AG09319 (cell line): ENCODE measurements at places on chromosomes 3 and 15.

DNA sequence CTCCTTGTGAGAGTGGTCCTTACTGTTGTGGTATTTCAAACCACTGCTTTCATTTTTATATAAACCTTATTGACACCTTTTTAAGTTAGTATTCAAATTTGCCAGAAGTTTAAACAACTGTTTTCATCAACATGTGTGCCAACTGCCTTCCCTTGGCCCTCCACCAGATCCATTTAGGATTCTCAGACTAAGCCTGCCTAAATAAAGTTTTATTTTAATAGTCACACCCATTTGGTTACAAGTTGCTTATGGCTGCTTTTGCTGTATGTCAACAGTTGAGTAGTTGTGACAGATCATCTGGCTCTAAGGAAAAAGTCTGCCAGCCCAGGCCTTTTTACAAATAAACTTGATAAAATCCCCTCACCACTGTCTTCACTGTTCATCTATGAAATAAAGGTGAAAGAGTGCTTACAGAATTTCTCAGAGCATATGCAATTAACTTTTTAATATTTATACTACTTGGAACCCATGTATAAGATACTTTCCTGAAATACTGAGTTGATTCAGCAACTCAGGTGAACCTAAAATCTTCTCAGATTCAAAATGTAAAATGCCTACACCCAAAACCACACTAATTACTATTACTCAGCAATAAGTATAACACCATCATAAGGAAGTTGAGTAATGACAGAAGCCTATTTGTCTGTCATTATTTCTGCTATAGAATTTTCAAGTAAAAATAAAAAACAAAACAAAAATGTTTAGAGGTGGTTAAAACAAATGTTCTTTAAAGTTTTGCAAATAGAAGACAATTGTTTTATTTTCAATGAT lies 35.1 kb downstream of the PEAK1 start:
- no peak for DNase-seq

- DNase-seq = no peak
Measured at GRCh38 chr15:88448991-88449461, 18.2 kb downstream of the MRPL46 start.

- DNase-seq = peak; percentile 14
Measured at GRCh38 chr3:75272691-75273090, 391.4 kb upstream of the FRG2C start.

- no peak for DNase-seq
Measured at GRCh38 chr3:136503056-136503455, 249.1 kb downstream of the STAG1 start.

DNA sequence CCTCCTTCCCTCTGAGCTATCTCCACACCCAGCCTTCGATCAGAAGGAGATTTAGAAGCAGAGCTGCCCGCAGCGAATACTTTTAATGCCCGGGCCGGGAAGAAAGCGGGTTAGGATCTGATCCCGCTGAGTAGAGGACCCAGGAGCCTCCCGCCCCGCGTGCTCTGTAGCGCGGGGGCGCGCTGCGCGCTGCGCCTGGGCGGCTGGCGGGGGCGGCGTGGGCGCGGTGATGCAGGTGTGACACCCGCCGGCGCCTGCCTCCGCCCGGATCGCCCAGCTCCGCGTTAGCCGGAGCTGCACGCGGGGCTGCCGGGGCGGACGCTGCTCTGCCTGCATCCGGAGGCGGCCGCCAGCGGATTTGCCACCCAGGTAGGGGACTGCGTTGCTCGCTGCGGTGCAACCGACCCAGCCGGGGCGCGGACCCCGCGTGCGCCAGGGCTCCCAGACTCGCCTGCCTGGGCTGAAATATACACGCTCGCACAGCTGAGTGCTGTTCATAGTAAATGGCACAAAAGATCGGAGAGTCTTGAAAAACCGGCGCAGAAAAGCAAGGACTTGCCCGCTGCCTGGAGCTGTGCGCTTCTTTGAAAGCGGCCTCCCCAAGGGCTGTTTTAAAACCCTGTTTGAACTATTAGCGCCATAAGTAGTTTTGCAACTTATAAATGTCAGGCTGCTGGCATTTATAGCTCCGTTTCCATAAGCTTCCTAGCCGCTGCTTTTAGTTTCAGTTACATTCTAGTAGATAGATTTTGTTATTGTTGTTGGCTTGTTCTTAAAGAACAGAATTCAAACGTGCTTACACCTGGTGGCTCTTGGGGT lies at the start of gene SV2B:
Gene SV2B, plus strand, starts transcription at position 263 of the 819 bp plus-strand sequence. CDS start 126,007 bp downstream, outside the sequence.
- DNase-seq = no peak

GRCh38 chr3:52463416-52463815 lies 8.0 kb downstream of the NISCH start:
- DNase-seq = no peak

GRCh38 chr3:167521006-167521355 lies 47.1 kb upstream of the SERPINI2 start:
- DNase-seq = no peak

DNA sequence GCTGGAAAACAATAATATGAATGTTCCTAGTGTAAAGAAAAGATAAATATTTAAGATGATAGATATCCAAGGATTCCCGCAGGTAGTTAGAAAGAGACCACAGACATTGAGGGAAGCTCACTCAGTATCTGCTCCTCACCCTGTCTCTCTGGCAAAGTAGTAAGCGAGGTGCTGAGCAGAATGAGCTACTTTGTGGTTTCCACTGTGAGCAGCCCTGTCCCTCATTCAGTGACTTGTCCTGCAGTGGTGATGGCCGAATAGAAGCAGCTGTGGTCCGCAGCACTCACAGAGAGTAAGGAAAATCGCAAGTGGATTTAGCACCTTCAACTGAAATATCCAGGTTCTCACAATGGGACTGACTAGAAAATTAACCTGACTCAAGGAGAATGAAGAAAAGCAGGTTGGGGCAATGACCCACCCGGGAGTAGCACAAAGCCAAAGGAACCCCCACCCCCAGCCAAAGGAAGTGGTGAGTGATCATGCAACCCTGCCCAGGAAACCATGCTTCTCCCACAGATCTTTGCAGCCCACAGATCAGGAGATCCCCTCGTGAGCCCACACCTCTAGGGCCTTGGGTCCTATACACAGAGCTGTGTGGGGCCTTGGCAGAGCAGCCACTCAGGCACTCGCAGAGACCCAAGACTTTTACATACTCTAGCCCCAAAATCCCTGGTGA lies 21.8 kb upstream of the SLC25A38 start:
- DNase-seq = no peak

- DNase-seq = no peak
Measured at GRCh38 chr3:51581524-51581923, 43.0 kb downstream of the RAD54L2 start.

GRCh38 chr3:88000853-88001252 lies 58.0 kb downstream of the CGGBP1 start:
- no peak for DNase-seq

DNA sequence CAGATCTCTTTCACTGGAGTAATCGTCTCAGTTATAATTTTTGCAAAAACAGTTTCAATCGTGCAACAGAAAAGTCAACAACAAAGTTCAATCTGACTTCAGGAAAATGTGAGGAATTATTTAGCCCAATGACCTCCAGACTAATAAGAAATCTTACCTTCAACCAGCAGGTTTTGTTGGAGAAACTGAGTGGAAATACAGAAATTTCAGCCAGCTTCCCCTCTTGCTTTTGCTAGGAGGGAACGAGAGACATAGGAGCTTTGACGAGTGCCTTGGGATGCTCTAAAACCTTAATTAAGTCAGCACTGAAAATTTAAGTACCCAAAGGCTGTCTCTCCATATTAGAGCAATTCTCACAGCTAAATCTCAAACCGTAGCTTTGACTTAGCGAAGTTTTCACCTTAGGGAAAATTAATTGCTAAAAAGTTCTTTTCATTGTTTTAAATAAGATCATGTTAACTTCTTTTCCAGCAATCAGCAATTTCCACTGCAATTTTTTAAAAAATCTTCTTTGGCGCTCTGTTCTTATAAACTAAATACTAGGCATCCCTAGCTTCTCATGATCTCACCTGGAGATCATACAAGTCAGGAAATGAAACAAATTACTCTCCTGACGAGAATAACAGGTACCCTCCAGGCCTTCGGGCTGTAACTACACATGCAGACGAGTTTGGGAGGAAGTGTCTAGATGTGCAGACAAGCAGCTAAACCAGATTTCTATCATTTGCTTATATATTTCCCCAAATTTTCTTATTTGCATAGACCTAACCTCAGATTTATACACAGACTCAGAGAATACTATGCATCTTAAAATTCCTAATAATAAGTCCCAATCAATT lies 250.2 kb downstream of the FAM43A start:
- no peak for DNase-seq

DNA sequence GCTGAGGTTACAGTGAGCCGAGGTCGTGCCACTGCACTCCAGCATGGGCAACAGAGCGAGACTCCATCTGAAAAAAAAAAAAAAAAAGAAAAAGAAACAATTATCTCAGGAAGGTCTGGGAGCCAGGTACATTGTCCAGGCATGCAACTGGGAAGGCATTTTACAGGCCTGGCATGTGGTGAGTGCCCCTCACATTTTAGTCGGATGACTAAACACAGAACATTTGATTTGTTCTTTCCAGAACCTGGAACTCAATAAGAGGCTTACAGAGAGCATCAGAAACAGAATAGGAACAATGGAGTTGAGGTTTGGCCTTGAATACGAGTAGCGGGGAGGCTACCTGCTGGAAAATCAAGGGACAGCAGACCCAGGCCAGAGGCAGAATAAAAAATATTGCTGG lies 33.7 kb upstream of the IGF1R start:
- DNase-seq = no peak

GRCh38 chr3:28856796-28857195 lies 424.1 kb upstream of the RBMS3 start:
- no peak for DNase-seq

DNA sequence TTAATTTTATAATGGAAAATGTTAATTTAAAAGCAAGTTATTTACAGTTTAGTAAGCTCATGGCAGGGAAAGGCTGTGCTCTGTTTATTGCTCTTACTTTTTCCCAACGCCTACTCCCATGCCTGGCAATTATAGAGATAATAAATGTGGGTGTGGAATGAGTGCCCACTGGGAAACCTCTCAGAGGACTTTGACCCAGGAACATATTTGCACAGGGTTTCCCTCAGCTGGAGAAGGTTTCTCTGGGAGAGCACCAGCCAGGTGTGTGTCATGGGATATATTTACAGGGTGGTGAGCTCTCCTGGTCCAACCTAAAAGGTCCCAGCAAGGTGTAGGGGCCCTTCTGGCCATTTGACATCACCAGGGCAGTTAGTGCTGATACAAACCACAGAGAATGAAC lies 27.9 kb downstream of the ZNF710 start:
- DNase-seq = no peak

- DNase-seq = no peak
Measured at GRCh38 chr3:30292192-30292893, 314.1 kb upstream of the TGFBR2 start.

DNA sequence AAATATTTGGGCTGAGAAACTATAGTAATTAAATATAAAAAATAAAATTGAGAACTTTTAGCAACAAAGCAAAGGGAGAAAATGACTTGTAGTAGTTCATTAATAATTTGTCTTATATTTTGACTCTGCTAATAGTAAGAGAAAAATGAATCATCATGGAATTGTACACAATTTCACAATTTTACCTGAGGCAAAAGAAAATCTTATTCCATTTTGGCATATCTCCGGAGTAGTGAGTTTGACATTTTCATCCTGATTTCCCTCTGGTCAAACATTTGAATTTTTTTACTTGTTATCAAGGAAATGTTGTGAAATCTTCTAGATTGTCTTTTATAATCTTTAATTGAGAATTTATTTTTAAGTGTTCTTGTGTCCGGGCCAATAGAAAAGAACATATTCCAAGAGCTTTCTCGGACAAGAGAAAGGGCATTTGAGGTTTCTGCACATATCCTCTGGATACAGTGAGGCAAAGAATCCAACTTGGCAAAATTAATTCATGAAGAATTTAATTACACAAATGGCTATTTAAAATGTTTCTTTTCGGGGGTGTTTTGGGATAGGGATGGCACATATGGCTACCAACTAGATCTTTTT lies 89.3 kb upstream of the IGSF10 start:
- no peak for DNase-seq

DNA sequence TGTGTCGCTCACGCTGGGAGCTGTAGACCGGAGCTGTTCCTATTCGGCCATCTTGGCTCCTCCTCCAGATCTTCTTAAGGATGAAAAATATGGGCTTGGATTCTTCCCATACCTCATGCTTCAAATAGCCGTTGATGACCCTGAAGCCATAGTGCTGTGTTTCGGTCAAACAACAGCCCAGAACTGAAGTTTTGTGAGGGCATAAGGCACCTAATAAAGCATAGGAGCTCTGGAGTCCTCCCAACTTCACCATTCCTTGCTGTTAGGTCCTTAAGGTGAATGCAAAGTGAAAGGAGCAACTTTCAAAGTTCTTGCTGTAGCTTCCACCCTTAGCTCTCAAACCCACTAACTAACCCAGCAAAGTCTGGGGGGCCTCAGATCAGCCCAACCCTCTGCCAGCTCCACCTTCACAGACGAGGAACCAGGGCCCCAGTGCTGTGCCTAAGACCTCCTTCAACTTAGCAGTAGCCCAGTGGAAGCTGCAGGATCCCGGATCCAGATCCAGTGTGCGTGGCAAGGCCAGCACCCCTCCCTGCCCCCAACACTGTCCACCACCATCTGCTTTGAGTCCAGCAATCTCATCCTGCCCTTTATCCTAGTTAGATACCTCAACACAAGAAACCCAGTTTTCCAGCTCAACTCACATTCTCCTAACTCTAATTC lies at the start of gene GRK7:
Gene GRK7, plus strand, starts transcription at position 321 of the 663 bp plus-strand sequence. CDS start 14,877 bp downstream, outside the sequence.
- DNase-seq = no peak

GRCh38 chr3:192449036-192449435 lies 278.3 kb downstream of the FGF12 start:
- no peak for DNase-seq

- no peak for DNase-seq
Measured at GRCh38 chr3:158983216-158984099, 181.6 kb downstream of the MFSD1 start.

GRCh38 chr3:64225695-64226499 lies 631 bp upstream of the PRICKLE2 start:
- no peak for DNase-seq

GRCh38 chr3:67327582-67327981 lies 326.8 kb downstream of the SUCLG2 start:
- no peak for DNase-seq

- DNase-seq = no peak
Measured at GRCh38 chr3:138066383-138066782, 49.0 kb downstream of the DZIP1L start.

GRCh38 chr3:192817053-192817452 lies 89.7 kb upstream of the FGF12 start:
- DNase-seq = no peak

GRCh38 chr3:63926309-63926708 lies 14.1 kb upstream of the SCAANT1 start:
- no peak for DNase-seq

GRCh38 chr3:46860017-46860809 lies 3.0 kb downstream of the MYL3 start:
- DNase-seq = no peak

DNA sequence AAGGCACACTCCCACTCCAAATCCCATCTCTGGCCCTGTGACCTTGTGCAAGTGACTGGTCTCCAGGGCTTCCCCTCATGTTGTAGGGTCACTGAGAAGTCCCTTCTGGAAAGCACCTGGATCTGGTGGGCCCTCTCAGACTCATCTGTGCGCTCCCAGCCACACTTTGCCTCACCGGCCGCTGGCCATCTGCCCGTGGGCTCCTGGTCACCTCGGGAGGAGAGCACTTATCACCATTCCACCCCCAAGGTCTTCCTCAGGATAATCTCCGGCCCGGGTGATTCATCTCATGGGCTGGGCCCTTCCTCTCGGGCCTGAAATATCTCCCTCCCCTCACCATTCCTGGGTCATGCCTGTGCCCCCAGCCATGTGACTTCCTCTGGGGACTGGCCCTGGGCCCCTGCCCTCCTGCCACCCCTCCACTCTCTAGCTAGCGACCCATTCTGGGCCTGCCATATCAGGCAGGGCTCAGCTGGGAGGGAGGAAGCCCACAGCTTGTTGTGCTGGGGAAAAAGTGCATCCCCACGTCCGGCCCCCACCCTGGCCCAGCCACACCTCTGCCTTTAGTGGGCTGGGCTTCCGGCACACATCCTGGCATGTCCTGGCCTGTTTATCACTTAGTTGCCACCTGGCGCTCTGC lies 10.6 kb upstream of the WNT7A start:
- no peak for DNase-seq
